ENCODE measurements at places on chromosomes 16 and 17.

- no peak for DNase-seq
Measured at GRCh38 chr17:14922411-14922810, 342.7 kb downstream of the PMP22 start.

DNA sequence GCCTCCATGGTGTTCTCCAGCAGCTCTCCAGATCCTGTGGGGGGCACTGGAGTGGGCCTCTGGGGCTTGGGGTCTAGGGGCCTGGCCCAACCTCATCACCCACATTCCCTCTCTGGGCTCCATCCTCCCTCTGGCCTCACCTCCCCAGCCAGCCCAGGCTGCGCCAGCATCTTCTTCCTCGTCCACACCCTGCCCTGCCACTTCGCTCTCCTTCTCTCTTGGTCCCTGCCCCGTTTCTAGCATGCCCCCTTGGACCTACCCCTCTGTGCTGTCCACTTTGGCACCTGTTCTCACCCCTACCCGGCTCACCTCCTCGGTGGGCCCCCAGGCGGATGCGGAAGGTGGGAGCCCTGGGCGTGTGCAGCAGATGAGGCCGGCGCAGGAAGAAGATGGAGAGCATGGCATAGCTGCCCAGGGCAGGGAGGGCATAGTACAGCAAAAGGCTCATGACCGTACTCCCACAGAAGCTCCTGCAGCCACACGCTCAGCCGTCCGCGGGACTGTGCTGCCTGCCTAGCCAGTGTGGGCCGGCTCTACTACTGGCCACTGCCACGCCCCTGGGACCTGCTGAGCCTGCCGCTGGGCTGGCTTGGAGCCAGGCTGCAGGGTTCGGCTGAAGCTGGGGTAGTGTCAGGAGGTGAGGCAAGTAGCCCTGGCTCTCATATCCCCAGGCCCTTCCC, at the start of gene GDPD3:
TSS of gene GDPD3 (minus strand) at position 507 of the 680 bp plus-strand sequence. CDS start at position 448, 59 bp downstream.
- no peak for DNase-seq

DNA sequence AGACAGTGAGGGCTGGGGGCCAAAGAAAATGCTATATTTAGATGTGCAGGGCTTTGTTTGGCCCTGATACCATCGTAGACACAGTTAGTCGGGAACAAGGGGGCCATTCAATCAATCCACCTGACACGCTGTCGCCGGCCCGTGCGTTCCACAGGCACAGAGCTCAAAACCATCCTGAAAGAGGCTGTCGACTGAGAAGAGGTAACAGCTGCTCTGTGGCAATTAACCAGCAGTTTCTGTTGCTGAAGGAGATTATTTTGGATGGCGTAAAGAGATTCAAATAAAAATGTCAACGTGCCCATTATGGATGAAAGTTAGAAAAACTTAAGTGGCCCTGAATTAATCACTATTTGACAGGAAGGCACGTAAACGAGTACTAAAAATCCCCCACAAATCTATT, 276.2 kb upstream of the IRX5 start:
- DNase-seq: no peak

GRCh38 chr17:80000981-80001775, 34.5 kb downstream of the TBC1D16 start:
- no peak for DNase-seq

- DNase-seq: no peak
Measured at GRCh38 chr16:56119133-56119532, 72.2 kb upstream of the GNAO1 start.

- no peak for DNase-seq
Measured at GRCh38 chr16:82456683-82457082, 170.1 kb upstream of the CDH13 start.

GRCh38 chr16:79143026-79143425, 457.5 kb downstream of the MAF start:
- no peak for DNase-seq

Data from stimulated activated CD8-positive, alpha-beta memory T cell treated with anti-CD3 and anti-CD28 coated beads, Interleukin-15, amount 100 ng/mL, for 1 hour (primary cell).